Colonic mucosa (tissue), 4 donors: ENCODE measurements at places on chromosomes 2 and 18. TPM values are rescaled to one million over a fixed set of nuclear protein-coding genes. Genes with fewer than 3 reads are reported as not detected.

- DNase-seq: no peak
These were observed 90.3 kb downstream of the PRPF40A start for GRCh38 chr2:152626911-152627339.

DNA sequence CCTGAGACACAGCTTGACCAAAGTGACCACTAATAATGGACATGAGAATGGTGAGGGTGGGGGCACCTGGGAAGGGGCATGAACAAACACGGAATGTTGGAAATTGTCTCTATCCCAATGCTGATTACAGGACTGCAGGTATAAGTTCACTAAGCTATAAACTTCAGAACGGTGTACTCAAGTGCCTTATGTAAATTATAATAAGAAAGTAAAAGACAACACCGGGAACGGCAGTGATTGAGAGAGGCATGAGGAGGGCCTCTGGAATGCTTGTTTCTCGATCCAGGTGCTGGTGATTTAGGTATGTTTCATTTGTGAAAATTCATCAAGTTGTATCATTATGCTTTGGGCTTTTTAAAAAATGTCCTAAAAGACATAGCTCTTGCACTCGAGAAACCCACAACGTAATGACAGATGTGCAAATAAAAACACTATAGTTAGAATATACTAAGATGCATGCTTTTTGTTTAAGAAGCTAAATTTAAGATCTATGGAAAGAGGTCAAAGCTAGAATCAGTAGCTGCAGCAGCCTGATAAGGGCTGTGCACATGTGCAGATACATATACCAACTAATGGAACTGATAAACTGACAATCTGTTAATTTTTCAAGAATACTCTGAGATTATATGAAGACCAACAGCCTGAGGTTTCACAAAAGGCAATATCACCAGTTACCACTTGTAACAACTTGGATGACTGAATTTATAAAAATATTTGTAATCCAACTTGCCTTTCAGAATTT is 7.6 kb downstream of the HIBCH start:
- DNase-seq: no peak

- no peak for DNase-seq
These were observed 2.1 kb downstream of the MARCHF7 start for GRCh38 chr2:159714247-159714930.

GRCh38 chr2:217950401-217950871 is 52.4 kb downstream of the TNS1 start:
- no peak for DNase-seq

GRCh38 chr2:7625392-7626138 is 708.4 kb downstream of the RNF144A start:
- no peak for DNase-seq

DNA sequence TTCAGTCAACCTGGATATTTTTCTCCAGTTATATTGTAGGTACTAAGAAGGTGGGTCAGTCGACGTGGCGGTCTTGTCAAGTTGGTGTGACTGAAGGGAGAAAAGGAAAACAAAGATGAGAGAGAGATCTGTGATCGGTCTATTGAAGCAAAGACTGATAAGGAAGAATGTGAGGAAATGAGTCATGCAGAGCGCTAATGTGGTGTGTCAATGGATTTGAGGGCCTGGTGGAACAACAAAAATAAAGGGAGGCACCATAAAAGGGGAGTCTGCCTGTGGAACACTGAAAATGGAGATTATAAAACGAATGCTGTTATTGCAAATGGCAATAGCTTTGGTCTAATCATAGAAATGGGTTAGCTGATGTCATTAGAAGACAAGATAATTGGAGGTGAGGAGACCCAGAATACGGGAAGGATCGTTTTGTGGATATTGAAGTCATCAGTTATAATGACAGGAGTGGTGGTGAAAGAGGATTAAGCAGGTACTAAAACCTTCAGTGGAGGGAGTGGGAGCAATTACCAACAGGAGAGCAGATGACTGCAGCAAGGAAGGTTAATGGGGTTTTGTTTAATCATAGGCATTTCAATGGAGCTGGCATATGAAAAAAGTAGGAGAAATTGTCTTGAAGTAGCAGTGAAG is 599.1 kb upstream of the FSHR start:
- no peak for DNase-seq

GRCh38 chr2:158144914-158145625 is 43.4 kb downstream of the UPP2 start:
- no peak for DNase-seq

DNA sequence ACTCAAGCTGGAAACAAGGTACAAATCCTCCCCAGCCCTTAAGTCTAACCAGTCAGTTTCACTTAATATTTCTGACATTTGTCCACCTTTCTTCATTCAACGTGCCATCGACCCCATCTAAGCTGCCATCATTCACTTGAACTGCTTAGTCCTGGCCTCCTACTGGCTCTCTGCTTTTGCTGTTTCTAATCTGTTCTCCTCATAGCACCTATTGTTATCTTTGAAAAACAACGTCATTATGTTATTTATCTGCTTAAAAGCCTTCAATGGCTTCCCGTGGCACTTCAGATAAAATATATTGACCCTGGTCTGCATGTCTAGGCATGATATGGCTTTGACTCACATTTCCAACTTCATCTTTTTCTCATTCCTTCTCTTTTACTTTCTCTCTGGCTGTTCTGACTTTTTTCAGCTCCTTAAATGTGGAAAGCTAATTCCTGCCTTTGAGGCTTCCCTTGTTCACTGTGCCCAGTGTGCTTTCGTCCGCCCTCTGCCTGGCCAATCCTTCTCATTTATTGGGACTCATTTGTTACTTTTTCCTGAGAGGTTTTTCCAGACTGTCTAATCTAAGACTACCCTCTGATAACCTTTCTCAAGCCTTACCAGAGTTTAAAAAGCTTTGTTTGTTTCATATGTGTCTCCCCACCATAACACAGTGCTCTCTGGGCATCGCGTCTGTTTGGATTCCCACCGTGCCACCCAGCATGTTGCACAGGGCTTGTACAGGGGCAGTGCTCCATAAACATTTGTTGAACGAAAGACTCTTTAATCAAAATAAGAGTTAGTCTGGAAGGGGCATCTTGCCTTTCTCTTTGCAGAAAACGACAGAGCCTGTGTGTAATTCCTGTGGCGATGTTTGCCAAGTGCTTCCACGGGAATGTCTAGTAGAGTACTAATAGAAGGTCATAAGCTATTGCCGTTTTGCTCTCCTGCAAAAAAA is 183.9 kb downstream of the FMNL2 start:
- DNase-seq: no peak

DNA sequence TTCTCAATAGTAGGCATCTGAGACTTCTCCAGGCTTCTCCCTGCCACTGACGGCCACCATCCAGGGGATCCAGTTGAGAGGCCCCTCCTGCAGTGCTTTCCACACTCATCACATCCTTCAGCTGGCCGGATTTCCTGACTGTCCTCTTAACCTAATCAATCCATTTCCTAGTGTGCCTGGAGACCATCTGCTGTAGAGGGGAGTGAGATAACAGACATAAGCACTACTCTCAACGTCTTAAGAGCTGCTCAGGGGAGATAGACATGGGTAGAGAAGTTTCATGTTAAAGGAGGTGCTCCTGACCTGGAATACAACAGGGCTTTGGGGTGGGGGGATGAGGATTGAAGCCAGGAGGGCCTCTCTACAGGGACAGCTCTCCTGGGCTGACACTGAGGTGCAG is 14.2 kb downstream of the SPR start:
- DNase-seq: no peak

- no peak for DNase-seq
These were observed 85.6 kb downstream of the FBXO15 start for GRCh38 chr18:74062037-74062436.

- no peak for DNase-seq
These were observed 158.8 kb downstream of the TMEFF2 start for GRCh38 chr2:192035731-192036442.

- no peak for DNase-seq
These were observed 155.4 kb downstream of the ASXL3 start for GRCh38 chr18:33733376-33733775.

GRCh38 chr18:33914399-33914798 is 310.3 kb downstream of the NOL4 start:
- no peak for DNase-seq

- DNase-seq: peak; percentile 84
These were observed at the start of gene STEAP3 for GRCh38 chr2:119223521-119224390. TSS of gene STEAP3 (plus strand) at chr2:119223834. CDS start at chr2:119231013, 7,179 bp downstream.

DNA sequence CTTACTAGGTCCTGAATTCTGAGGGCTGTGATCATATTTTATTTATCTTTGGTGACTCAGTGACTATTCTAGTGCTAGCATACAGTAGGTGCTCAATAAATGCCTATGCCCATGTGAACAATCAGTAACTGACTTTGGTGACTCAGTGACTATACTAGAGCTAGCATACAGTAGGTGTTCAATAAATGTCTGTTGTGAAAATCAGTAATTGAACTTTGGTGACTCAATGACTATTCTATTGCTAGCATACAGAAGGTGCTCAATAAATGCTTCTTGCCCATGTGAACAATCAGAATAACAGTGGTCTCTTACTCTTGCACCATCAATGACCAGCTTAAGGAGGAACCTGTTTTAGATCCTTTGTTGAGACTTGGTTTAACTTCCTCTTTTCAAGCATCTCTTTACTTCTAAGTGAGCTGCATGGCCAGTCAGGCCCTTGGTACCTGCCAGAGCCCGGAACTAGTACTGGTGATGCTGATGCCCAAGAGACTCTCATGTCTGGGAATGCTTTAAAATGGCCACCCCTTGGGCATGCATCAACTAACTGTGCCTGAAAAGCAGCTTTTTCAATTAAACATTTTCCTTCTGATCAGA is 214.9 kb upstream of the SPRED2 start:
- DNase-seq: no peak

DNA sequence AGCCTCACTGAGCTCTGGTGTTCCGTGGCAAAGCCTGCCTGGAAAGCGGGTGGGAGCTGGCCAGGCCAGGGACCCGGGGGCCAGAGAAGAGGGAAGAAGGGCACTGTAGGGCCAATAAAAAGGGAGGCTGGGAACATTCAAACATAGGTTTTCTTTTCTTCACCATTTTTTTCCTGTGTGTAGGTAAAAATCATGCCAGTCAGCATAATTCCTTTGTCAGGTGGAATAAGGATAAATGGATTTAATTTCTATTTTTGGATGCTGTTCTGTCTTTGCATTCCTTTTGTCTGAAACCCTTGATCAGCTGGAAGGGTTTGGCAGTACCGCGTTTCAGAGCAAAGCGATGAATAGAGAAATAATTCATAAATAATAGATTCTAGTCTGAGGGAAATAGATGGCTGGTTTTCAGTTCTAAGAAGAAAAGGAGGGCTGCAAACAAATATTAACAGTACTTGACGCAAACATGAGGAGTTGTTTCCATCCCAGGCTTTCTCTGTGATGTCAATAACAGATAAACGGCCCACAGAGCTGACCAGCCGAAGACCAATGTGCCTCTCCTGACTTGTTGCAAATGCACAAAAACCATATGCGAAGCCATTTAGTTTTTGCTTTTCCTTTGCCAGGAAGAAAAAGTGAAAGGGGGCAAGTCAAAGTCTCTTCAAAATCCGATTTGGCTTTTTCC is 384.4 kb downstream of the TSN start:
- DNase-seq: no peak

- DNase-seq: no peak
These were observed 213.1 kb upstream of the GULP1 start for GRCh38 chr2:188078534-188078933.

DNA sequence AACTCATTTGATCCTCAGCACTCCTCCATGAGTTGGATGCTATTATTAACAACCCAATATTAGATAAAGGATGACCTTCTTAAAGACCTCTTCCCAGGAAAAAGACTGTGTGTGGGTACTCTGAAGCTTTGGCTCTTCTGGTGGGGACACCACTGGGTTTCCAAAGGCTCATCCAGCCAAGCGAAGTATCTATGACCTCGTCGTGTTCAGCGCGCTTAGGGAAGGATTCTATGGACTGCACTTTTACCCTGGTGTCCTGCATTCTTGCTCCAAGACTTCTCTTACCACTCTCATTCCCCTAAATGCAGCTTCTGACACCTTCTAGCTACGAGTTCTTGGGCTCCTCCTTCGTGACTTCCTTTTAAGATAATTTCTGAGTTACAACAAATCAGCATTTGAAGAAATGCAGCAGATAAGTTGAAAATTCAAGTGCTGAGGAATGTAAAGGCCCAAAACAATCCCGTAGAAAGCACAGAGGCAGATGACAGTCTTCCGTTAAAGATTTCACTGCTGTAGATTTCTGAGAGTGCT is 673 bp upstream of the HNMT start:
- DNase-seq: no peak

DNA sequence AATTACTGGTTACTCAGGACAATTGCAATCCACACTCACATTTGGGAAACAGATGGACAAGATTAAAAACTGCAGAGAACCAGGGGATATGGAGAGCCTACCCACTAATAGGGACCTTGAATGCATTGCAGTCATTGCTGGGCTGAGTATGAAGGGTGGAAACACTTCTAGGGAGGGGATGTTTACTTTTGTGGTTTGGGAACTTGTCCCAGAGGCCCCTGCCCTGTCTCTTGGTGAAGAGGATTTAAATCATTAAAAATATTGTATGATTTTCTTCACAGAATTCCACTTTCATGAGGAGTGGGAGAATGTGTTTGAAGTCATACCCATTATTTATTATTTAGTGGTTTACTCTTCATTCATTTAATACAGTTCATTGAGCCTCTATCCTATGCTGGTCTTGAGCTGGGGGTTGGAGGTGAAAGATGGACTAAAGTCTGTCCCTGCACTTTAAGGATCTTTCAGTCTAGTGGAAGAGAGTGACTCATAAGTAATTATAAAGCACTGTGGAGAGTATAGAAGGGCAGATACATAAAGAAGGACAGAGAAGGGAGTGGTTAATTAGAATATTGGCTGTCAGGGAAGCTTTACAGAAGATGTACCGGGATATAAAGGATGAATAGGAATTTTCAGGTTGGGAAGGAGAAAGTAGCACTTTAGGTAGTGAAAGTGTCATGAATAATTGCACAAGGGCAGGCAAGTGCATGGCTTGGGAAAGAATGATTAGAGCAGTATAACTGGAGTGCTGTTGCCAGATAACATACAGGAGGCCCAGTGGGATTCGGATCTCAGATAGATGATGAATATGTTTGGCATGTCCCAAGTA is 313.4 kb downstream of the LPIN1 start:
- DNase-seq: no peak

GRCh38 chr18:8011906-8012305 is 444.8 kb downstream of the PTPRM start:
- no peak for DNase-seq

- DNase-seq: no peak
These were observed 11.2 kb downstream of the IL18RAP start for GRCh38 chr2:102433973-102434654.

DNA sequence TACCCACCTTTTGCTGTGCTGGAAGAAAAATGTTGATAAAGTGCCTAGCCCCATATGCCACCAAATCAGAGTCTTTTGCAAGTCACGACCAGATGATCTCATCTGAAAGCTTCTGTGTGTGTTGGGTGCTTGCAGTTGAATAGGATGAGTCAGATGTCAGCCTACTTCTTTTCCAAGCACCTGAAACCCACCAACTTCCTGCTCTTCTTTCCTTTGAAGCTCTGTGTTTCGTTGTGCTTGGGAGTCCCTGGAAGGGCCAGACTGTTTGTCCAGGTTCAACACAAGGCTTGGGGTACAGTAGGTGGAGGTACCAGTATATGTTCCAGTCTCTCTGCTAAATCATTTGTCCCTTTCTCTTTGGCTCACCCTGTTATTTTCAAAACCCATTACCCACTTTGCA is 36.8 kb upstream of the LCLAT1 start:
- DNase-seq: no peak

- no peak for DNase-seq
These were observed 3.7 kb downstream of the ETAA1 start for GRCh38 chr2:67400560-67401485.

KCNIP3 gene
- 2.3 TPM for total RNA-seq

UGT1A3 gene
- 1.9 TPM for total RNA-seq

SLC16A14 gene
- total RNA-seq: 5.3 TPM

MC4R gene
- not detected for total RNA-seq

FRZB gene
- total RNA-seq: 26.8 TPM

OSBPL1A gene
- 20.7 TPM for total RNA-seq

RNU2-63P gene
- total RNA-seq: 2.3 TPM

NAT8 gene
- total RNA-seq: 0.64 TPM

SP140 gene
- total RNA-seq: 2.2 TPM
